HFFc6 (cell line): ENCODE measurements at places on chromosomes 12 and 14. TPM values are rescaled to one million over a fixed set of nuclear protein-coding genes. Genes with fewer than 3 reads are reported as not detected.

Gene FGD6
- 5.3 to 6.6 TPM (median 5.7 TPM) in 3 replicates for total RNA-seq

Gene KERA
- not detected in 3 replicates for total RNA-seq

Gene MORN3
- 0.23 TPM in 2 replicates for total RNA-seq

Gene GDF3
- total RNA-seq: not detected in 3 replicates

Gene RAB3IP
- total RNA-seq: 1.4 and 2.1 TPM in 2 replicates

Gene ASCL1
- total RNA-seq: not detected in 3 replicates

Gene CLEC1A
- total RNA-seq: 0.26 to 0.63 TPM (median 0.60 TPM) in 3 replicates

Gene OTOGL
- total RNA-seq: 0.08 to 0.23 TPM (median 0.12 TPM) in 3 replicates

Gene TPPP2
- not detected in 3 replicates for total RNA-seq

Gene OGFOD2
- 16.5 to 19.0 TPM (median 18.3 TPM) in 3 replicates for total RNA-seq

Gene TMPRSS12
- not detected in 3 replicates for total RNA-seq

Gene UNC79
- total RNA-seq: 0.04 to 0.05 TPM (median 0.05 TPM) in 3 replicates

Gene CLEC4A
- total RNA-seq: 0.27 TPM in 1 of 3 replicates, not detected in the others

DNA sequence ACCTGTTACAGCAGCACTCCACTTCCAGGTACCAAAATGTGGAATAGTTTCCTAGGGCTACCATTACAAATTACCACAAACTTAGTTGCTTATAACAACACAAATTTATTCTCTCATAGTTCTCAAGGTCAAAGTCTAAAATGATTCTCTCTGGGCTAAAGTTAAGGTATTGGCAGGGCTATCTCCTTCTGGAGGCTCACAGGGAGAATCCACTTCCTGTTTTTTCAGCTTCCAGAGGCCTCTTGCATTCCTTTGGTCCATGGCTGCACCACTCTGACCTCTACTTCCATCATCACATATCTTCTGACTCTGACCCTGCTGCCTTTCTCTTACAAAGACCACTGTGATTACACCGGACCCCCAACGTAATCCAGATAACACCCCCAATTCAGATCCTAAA, 2.9 kb upstream of the GARIN6 start:
- DNase-seq: no peak

DNA sequence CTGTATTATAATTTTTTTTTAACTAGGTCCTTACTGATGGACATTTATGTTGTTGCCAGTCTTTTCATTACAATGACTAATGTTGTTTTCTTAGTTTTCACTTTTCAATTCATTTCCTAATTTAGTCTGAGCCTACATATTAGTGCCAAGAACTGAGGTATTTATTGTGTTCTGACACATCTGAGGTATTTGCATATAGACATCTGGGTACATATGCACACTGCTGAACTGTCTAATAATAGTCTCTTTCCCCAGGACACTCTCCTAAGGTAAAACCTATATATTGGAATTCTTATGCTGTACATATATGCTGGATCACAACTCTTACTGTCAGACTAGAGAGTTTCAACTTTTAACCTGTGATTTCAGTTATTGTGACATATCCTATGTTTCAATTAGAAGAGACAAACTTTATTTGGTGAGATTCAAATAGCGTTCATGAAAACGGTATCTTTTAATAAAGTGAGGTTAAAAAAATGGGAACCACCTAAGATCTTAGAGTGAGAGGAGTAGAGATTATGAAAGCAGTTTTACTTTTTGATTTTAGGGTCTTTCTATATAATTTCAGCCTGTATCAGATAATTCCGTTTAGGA, 263.2 kb downstream of the RAD51B start:
- DNase-seq: no peak

- no peak for DNase-seq
Measured at GRCh38 chr12:68573406-68573805, 37.3 kb upstream of the RAP1B start.

DNA sequence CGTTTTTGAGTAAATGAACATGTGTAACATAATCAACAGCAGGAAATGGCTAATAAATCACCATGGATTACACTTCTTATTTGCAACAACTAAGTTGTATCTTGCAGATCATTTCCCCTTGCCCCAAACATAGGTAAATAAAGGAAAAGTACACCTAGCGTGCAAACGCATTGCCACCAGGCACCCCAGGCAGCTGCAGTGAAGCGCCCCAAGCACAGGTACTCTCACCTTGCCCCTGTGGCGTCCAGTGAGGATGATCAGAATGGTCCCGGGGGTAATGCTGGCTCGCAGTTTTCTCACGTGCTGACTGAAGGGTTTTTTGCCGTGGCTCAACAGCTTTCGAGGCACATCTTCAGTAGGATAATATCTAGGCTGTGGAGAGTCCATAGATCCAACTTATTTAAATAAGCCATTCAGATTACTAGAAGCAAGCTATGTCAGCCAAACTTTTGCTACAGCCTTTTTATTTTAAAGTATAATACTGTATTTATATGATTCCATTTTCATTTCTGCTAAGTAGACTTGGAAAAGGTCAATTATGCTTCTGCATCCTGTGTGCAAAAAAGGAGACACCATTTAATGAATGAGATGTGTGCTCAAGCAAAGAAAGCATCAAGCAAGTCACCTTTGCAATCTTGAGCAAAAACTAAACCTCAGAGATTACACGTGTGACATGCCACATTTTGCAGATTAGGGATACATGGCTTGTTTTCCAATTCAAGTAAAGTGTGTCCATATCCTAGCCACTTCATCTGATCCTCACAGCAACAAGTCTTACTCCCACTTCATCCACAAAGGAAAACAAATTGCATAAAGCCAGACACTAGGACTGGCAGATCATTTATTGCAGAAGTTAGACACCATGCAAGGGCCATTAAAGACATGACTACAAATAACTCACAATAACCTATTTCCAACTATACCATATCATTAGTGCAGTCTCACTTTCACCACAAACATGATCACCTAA, 2.6 kb downstream of the RPL6 start:
- DNase-seq: no peak

- no peak for DNase-seq
Measured at GRCh38 chr12:10365696-10366405, 24.0 kb downstream of the KLRK1 start.

DNA sequence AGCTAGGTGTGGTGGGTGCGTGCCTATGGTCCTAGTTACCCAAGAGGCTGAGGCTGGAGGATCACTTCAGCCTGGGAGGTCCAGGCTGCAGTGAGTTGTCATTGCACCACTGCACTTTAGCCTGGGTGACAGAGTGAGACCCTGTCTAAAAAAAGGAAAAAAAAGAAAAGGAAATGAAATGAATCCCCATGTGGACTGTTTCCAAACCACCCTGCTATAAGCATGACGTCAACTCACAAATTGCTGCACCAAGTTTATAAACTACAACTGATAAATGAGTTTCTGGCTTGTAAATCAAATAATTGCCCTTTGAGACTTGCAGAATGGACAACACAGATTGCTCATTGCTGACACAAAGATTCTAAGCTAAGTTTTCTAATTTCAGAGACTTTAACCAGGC, 51.0 kb upstream of the STK38L start:
- peak; percentile 70 for DNase-seq

GRCh38 chr12:121705514-121705913, 7.0 kb upstream of the TMEM120B start:
- DNase-seq: no peak

DNA sequence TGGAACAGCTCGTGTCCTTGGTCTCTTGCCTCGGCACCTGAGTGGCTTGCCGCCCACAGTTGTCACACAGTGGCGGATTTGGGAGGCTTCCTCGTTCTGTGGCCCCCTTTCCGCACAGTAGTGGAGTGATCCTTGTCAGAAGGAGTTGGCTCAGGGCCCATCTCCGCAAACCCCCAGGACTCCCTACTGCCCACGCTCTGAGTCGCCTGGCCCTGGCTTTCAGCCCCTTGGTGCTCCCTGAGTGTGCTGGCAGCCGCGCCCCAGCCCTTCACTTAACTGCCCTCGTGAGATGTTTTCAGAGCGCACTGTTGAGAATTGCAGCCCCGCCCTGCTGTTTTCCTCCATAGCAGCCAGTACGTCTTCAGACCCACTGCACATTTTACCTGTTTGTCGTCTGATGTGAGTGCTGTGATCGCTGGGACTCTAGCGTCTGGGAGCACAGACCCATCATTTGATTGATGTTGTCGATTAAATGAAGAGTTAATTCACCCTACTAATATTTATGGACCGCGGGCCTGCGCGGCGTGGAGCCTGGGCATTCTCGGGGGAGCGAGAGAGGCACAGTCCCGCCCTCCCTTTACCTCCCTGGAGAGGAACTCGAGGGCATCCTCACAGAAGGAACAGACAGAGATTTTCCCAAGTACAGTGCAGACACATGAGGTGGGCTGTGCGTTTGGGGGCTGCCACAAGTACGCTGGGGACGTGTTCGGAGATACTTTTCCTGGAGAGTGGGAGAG, 91.8 kb downstream of the DDX51 start:
- DNase-seq: no peak

GRCh38 chr12:21992823-21993222, 51.6 kb upstream of the ABCC9 start:
- DNase-seq: no peak

DNA sequence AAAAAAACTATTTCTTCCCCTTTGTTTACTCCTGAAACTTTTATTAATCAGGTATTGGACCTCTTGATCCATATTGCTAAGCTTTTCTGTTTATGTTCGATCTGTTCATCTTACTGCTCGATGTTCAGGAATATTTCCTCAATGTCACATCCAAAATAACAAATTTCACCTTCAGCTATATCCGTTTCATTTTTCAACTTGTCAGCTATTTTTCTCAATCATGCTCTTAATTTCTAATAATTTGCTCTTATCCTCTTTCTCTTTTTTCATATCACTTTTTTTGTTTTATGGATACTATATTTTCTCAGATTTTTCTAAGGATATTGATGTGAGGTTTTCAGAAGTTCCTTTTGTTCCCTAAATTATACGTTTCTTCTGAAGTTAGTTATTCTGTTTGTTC, 29.8 kb downstream of the SLC38A4 start:
- no peak for DNase-seq

DNA sequence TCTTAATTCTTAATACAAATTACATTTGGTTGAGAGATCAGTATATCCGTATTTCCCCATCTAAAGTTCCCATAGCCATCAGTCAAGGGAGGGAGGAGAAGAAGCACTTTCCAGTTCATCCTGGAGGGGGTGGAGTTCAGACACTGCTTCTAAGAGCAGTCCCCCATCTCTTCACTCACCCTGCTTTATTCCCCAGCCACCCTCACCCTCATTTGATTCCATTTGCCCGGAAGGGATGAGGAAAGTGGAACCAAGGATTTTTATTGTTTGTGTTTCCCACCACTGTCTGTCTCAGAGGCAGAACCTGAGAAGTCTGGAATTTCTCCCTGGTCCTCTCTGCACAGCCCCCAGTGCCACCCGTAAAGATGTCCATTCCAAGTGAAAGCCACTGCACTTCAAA, 134.2 kb upstream of the HIF1A start:
- DNase-seq: peak; percentile 54

DNA sequence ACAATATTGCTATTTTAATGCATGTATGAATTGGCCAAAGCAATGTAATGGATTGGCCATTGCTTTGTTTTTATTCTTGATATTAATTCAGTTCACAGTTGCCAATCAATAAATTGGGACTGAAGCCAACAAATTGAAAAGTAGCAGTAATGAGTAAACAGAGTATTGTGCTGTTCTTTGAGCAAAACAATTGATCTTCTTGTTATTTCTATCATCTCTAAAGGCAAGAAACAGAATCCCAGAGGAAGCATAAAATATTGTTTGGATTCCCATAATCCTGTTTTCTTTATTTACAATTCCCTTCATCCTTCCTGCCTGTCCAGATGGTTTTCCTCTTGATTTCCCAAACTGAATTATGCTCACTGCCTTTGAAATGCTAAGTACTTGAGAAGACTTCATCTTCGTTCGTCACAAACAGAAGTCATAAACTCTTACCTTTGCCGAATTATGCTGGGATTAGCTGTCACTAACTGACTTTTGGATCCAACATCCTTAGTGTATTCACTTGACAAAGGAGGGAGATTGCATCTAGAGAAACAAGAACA, 85.9 kb downstream of the ST8SIA1 start:
- DNase-seq: no peak

- DNase-seq: peak; percentile 89
Measured at GRCh38 chr12:124745891-124746570, 117.6 kb downstream of the SCARB1 start.

- no peak for DNase-seq
Measured at GRCh38 chr14:21543521-21543960, 17.4 kb upstream of the SALL2 start.

DNA sequence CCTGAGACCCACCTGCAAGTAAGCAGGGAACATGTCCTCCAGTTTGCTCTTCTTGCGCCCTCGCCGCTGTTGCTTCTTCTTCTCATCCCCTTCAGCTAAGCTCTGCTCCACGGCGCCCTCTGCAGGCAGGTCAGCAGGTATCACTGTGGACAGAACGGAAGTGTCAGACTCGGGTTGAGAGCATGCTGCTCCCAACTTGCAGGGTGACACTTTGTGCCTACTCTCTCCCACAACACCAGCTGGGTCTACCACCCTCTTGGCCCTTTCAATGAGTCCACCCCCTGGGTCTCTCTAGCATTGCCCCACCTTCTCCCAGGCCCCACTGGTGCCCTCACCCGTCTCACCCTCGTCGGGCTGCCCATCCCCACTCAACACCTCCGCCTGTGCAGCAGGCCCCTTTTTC, 16.7 kb downstream of the KMT2D start:
- DNase-seq: peak; percentile 23

- DNase-seq: no peak
Measured at GRCh38 chr12:109718390-109718789, 4.8 kb downstream of the FAM222A start.

GRCh38 chr12:69570545-69571399, 14.5 kb upstream of the CCT2 start:
- DNase-seq: peak; percentile 41

GRCh38 chr14:55867311-55867710, 250.9 kb upstream of the PELI2 start:
- DNase-seq: no peak

GRCh38 chr14:83006121-83006670, 1472.5 kb upstream of the SEL1L start:
- no peak for DNase-seq

- DNase-seq: no peak
Measured at GRCh38 chr12:53593031-53593430, 33.2 kb downstream of the ATF7 start.

GRCh38 chr12:85587158-85587557, 249.1 kb downstream of the RASSF9 start:
- DNase-seq: no peak

DNA sequence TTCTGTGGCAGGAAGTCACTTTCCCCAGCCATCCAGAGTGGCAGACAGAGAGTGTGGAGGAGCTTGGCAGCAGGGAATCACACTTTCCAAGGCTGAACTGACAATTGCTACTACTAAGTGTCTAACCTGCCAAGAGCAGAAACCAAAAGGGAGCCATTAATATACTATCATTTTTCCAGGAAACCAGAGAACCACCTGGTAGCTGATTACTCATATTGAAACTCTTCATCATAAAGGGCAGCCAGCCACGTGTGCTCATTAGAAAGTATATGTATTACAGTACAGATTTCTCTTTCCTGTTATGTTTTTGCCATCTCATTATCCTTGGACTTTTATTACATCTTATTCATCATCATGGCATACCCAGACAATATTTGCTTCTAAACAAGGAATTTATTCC, 374.9 kb downstream of the GXYLT1 start:
- no peak for DNase-seq

DNA sequence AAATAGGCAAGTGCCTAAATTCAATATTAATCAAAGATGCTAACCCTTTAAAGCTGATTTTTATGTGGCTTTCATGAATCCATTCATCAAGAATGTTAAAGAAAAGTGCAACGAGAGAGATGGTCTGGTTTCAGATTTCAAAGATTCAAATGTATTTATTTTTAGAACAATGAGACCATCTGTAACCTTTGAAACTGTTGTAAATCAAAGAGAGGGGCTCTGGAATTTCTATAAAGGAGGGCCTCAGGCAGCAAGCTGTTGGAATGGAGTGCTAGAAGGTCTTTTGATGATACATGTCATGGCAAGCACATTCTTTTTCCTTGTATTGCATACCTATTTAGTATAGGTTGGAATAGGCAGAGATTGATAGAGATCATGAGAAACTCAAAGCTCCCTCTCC, 433.0 kb downstream of the LRIG3 start:
- DNase-seq: no peak
